ACHN (cell line): ENCODE measurements at places on chromosomes 16 and 17.

- no peak for DNase-seq
Observed at GRCh38 chr17:80311216-80311827, 50.7 kb downstream of the RNF213 start.

GRCh38 chr17:42675965-42676423, 800 bp downstream of the PLEKHH3 start:
- peak; percentile 49 for DNase-seq

DNA sequence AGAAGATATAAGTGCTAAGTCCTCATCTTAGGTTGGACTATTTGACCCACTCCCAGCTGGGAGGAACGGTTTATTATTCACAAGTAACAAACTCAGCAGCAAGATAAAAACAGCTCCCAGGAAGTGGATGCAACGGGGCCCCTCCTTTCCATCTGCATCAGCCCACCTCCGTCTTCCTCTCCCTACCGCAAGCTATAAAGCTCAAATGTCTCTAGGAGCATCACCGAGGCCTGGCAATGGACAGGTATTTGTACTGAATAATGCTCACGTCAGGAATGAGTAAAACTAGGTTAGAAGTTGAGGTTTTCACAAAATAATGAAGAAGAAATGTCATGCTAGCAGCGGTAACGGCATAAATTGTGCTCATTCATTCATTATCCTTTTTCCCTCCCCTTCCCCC, 408.7 kb upstream of the PSMD7 start:
- DNase-seq, result no peak

DNA sequence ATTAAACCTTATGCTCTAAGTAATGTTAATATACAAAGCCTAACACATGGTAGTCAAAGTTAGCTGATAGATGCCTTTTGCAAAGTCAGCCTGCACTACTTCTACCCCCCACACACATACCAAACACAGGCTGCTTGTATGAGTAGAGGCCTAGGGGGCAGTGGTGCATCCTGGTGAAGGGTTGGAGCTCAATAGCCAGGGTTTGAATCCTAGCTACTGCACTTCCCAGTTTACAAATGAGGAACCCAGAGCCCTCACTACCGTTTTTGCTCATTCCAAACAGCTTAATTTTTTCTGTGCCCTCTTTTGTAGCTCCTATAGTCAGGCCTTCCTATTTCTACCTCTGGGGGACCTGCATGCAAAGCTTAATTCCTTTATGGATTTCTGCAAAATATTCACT, 18.9 kb upstream of the HYDIN start:
- DNase-seq, result no peak

GRCh38 chr17:59349178-59349577, 17.7 kb downstream of the YPEL2 start:
- no peak for DNase-seq

DNA sequence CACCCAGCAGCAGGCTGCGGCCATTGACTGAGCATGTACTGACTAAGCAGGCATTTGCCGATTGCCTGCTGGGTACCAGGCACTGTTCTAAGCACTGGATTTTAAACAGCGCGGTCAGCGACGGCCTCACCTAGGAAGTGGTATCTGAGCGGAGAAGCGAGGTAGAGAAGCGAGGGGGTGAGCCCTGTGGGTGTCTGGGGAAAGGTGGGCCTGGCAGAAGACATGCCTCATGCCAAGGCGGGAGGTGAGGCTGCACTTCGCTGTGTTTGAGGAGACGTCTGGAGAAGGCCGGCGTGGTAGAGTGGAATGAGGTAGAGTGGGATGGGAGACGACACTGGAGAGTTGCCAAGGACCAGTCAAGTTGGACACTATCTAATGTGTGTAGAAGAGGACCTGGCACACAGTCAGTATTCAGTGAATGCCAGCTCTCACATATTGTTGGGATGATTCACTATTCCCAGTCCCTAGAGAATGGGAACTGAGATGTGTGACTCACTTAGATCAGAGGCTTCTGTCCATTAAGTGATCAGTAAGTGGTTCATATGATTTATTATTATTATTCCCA, 14.4 kb downstream of the SYCE1L start:
- DNase-seq, result peak; percentile 99

- DNase-seq, result no peak
Observed at GRCh38 chr17:41523787-41524186, 4.3 kb downstream of the KRT19 start.

GRCh38 chr16:86224126-86224525, 286.2 kb upstream of the FOXF1 start:
- no peak for DNase-seq

- DNase-seq, result no peak
Observed at GRCh38 chr16:81069063-81069462, 8.0 kb downstream of the C16orf46 start.

- DNase-seq, result no peak
Observed at GRCh38 chr17:34177642-34178041, 77.4 kb upstream of the CCL2 start.

DNA sequence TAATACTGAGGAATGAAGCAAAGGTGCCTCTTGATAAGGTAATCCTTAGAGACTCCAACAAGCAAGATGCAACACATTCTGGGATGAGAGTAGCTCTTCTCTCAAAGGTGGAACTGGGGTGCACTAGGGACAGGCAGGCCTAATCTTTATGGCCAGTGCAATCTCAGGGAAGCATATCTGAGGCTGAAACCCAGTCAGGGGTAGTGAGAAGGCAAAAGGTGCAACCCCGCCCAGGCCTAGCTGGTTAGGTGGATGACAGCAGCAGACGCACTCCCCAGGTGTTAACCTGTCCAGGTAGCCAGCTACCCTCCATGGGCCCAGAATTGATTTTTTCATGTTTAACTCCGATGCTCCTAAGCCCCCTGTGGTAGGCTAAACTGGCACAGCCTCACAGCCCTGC, 9.9 kb upstream of the SLC46A1 start:
- DNase-seq, result no peak

DNA sequence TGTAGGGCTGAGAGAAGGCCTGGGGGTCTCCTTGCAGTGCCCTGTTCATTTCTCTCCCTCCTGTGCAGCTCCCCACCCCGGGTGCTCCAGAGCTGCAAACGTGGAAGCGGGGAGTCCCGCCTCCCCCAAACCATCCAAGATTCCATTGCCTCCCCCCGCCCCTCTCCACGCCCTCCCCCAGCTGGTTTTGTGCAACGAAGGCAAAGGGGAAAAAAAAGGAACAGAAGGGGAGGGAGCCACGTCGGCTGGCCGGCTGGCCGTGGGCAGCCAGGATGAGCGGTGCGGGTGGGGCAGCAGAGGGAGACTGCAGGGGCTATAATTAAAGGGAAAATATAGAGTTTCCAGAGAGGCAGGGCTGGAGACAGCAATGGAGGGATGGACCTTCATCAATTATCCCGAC, 1.7 kb upstream of the COL1A1 start:
- DNase-seq, result no peak

DNA sequence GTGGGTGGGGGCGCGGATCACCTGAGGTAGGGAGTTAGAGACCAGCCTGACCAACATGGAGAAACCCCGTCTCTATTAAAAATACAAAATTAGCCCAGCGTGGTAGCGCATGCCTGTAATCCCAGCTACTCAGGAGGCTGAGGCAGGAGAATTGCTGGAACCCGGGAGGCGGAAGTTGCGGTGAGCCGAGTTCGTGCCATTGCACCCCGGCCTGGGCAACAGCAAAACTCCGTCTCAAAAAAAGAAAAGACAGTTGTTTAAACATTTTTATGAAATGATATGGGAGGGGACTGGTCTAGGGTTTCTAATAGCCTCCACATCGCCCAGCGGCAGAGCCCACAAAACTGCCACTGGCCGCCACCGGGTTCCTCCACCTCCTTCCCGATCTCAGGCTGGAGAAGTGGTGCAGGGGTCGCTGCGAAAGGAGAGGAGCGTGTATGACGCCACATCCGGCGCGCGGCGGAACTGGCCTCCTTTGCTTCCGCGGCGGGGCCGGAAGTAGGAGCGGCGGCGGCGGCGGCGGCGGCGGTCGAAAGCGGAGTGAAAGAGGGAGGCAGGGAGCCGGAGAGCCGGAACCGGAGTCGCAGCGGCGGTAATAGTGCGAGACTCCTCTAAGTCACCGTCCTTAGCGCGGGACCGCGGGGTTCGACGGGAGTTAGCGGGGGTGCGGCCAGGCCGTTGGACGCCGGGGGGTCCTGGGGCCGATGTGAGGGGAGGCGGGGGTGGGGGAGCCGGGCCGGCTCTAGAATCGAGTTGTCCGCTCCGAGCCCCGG, at the start of gene PPP4C:
Gene PPP4C, plus strand, starts transcription at position 492 of the 773 bp plus-strand sequence. CDS start 384 bp downstream, outside the sequence.
- DNase-seq, result peak; percentile 96

GRCh38 chr16:3060339-3061127, 4.9 kb upstream of the IL32 start:
- DNase-seq, result no peak

GRCh38 chr16:69939821-69940585, 11.1 kb upstream of the CLEC18A start:
- no peak for DNase-seq

GRCh38 chr16:82368041-82368440, 198.0 kb upstream of the MPHOSPH6 start:
- DNase-seq, result peak; percentile 43

GRCh38 chr16:72202014-72202413, 30.1 kb upstream of the PMFBP1 start:
- no peak for DNase-seq

- no peak for DNase-seq
Observed at GRCh38 chr16:78895681-78896080, 704.9 kb downstream of the MAF start.

DNA sequence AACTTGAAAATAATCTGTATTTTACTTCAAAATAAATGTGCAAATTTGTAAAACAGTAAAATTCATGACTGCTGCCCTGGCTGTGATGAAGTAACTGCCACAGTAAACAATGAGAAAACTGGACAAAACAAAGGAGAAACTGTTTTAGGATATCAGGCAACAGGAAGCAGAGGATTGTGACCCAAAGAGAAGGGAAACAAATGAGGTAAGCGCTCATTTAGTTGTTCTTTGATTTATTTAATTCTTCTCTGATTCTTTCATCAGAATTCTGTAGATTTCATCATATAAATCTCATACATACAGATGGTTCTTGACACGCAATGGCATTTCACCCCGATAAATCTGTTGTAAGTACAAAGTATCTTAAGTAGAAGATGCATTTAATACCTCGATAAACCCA, 198.1 kb upstream of the AXIN2 start:
- no peak for DNase-seq

DNA sequence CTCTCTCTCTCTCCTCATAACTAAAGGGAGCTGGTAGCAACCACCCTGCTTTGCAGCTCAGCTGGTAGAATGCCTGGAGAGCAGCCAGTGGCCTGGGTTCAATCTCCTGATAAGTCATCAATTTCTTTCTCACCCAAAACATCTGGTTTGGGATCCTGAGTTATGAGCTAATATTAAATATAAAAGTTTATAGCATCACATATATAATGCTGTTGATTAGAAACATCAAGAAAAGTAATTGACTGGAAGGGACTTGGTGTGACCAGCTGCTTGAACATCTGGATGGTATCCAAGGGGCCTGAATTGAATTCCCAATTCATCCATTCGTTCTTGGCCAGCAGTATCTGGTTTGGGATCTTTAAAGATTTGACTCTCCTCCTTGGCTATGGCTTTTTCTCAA, 12.2 kb upstream of the ELAC2 start:
- no peak for DNase-seq

GRCh38 chr17:73278049-73278464, 16.4 kb upstream of the CPSF4L start:
- no peak for DNase-seq

DNA sequence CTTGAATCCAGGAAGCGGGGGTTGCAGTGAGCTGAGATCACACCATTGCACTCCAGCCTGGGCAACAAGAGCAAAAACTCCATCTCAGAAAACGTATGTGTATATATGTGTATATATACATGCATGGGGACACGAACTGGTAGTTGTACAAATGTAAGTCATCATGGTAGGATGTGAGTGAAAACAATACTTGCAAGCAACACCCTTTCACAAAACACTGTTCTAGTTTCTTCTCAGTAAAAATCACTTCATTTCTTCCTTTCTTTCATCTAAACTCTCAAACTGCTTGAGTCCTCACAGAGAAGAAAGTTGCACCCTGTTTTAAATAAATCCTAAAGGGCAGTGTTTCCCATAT, 51.8 kb downstream of the METTL16 start:
- no peak for DNase-seq

- DNase-seq, result no peak
Observed at GRCh38 chr17:75900691-75901533, 3.8 kb downstream of the MRPL38 start.

GRCh38 chr16:87067836-87068761, 249.1 kb downstream of the C16orf95 start:
- DNase-seq, result no peak

DNA sequence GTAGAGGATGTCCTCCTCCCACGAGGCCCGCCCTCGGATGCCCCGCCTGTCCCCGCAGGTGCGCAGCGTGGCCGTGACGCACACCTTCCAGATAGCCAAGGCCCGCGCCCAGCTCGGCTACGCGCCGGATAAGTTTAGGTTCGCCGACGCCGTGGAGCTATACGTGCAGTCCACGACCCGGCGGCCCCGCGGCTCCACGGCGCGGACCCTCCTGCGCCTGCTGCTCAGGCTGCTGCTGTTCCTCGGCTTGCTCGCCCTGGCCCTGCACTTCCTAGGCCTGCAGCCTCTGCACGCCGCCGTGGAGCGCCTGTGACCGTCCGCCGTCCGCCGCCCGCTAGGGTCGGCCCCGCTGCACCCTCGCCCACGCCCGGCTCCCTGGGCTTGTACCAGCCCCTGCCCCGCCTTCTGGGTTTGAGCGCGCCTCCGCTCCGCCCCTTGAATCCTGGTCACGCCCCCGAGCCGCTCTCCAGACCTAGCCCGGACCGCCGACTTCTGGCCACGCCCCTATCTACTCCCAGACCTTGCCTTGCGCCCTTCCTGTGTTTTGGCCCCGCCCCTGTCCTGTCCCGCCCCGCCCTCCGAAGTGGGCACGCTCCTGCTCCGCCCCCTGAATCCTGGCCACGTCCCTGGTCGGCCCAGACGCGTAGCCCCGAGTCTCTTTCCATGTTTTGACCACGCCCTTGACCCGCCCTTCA, 15.8 kb upstream of the EEF2K start:
- DNase-seq, result peak; percentile 99

DNA sequence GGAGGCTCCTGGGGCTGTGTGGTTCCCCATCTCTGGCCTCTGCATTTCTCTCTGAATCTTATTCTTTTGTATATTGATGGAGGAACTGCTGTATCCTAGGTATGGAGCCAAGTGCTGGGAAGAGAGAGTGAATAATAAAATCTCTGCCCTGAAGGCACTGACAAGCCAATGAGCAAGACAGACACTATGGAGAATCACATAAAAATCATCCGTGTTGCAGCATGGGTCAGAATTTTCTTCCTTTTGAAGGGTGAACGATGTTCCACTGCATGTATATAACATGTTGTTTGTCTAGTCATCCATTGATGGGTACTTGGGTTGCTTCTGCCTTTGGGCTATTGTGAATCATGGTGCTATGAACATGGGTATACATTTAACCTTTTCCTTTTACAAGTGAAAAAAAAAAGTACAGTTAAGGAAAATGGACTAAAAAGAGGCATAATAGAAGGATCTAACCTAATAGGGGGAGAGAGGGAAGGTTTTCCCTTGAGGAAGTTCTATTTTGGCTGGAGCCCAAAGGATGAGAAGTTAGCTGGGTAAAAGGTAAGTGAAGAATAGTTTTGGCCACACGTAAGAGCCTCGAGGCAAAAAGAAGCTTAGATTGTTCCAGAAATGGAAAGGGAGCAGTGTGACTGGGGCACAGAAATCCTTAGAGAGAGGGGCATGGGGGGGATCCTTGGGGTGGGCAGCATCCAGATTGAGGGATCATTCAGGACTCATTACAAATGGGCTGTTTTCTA, 32.3 kb upstream of the GNA13 start:
- no peak for DNase-seq

- DNase-seq, result peak; percentile 66
Observed at GRCh38 chr16:4404247-4404966, 12.0 kb downstream of the CORO7 start.
